ENCODE measurements at places on chromosomes 2 and 18.

DNA sequence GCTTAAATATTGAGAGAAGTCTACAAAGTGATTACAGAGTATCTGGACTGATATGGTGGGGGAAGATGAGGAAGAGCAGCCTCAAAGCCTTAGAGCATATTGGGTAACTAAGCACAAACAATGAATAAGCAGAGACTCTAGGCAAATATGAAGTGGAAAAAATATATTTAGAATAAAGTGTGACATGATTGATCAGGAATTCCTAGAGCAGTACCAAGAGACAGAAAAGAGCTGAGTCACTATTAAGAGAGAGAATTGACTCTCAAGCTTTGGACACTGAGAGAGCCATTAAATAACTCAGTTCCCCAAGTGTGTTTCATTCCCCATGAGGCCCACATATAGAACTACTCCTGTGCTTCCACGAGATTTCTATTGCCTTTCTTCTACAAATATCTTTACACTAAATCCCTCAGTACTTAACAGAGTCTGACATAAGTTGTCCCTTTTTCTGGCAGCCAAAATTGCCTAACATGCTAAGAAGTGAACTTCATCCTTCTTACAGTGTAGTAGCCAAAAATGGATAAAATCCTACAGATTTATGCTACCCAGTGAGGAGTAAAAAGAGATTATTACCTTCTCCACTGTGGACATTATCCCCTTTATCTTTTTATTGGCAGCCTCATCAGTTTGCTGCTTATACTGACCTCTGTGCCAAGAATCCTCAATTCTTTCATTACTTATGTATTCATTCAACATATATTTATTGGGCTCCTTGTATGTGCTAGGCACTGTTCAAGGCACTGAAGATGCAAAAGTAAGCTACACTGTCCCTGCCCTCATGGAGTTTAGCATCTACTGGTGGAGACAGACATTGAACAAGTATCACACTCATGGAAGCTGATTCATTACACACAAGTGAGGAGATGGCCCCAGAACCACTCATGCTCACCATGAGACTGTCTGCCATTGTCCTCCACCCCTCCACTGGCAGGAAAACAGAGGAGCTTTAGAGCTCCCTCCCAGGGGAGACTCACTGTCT, 45.4 kb downstream of the SLC40A1 start:
- DNase-seq, result no peak

- DNase-seq, result no peak
These were observed 242.6 kb downstream of the SLC4A3 start for GRCh38 chr2:219870041-219870440.

DNA sequence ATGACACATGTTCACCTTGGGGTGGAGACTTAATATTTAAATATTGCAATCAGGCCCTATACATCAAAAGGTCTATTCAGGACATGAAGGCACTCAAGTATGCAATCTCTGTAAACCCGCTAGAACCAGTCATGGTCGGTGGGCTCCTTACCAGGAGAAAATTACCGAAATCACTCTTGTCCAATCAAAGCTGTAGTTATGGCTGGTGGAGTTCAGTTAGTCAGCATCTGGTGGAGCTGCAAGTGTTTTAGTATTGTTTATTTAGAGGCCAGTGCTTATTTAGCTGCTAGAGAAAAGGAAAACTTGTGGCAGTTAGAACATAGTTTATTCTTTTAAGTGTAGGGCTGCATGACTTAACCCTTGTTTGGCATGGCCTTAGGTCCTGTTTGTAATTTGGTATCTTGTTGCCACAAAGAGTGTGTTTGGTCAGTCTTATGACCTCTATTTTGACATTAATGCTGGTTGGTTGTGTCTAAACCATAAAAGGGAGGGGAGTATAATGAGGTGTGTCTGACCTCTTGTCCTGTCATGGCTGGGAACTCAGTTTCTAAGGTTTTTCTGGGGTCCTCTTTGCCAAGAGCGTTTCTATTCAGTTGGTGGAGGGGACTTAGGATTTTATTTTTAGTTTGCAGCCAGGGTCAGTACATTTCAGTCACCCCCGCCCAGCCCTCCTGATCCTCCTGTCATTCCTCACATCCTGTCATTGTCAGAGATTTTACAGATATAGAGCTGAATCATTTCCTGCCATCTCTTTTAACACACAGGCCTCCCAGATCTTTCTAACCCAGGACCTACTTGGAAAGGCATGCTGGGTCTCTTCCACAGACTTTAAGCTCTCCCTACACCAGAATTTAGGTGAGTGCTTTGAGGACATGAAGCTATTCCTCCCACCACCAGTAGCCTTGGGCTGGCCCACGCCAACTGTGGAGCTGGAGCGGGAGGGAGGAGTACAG, 108.1 kb downstream of the XRCC5 start:
- peak; percentile 50 for DNase-seq

- no peak for DNase-seq
These were observed 217.4 kb downstream of the CDCA7 start for GRCh38 chr2:173571887-173572680.

- DNase-seq, result no peak
These were observed 14.7 kb upstream of the ARHGAP25 start for GRCh38 chr2:68719912-68720311.

- DNase-seq, result peak; percentile 26
These were observed 27.9 kb downstream of the TMEM17 start for GRCh38 chr2:62478093-62478580.

DNA sequence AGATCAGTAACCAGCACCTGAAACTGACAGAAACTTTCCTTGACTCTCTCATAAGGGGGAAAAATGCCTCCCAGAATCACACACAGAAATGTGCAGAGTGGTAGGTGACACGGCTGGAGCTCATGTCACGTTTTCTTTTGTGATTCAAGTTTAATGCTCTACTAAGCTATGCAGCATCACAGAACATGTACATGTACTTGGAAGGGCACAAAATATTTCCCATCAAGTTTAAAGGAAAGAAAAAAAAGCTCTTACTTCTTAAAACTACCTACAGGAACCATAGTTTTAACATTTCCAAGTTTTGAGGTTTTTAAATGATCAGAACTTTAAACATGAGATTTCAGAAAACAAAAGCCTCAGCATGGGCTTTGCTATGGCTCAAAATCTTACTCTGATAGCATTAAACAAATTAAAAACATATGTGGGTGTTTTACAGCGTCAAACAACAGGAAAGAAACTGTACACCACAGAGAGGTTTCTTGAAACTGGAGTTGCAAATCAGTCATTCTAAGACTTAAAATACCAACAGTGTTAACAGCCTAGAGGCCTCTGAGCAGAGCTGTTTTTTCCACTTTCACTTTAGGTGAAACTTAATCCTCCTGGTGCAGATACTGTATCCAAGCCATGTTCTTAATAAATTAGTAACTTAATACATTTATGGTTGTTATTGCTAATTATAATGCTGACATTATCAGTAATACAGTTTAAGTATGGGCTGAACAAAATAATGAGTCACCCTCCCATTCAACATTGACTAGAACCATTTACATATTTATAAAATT, 30.1 kb downstream of the MBP start:
- no peak for DNase-seq

DNA sequence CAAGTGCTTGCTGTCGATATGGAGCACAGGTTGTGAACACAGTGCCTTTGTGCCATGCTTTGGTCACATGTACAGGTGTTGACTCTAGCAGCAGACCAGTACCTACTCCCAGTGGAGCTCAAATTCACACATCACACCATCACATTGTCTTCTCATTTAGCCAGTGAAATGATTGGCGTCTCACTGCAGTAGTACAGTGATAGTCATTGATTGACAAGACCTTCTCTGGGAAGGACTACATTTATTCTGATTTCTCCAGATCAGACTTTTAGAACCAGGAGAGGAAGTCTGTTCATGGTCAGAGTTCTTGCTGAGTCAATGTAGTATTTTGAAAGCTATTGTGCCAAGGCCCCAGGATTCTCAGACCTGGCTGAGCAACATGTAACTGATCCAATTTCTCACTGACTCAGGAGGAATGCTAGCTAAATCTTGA, 75.2 kb downstream of the FMNL2 start:
- no peak for DNase-seq

- no peak for DNase-seq
These were observed 23.6 kb upstream of the NEB start for GRCh38 chr2:151757861-151758260.

DNA sequence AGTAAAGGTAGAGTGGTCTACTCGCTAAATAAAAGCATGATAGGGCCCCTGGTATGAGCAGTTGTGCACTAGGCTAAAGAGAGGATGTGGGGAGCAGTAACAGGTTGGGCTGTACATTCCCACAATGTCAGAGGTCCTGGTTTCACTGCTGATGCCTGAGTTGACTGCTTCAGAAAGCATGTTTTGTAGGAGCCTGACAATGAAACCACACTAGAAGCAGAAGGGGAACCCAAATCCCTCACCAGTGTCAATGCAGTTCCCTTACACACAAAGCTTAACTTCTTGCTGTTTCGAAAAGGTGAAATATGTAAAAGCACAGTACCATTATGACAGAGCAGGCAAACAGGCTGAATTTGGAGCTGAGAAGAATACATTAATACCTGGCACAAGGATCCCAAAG, 291.7 kb upstream of the KYNU start:
- no peak for DNase-seq

DNA sequence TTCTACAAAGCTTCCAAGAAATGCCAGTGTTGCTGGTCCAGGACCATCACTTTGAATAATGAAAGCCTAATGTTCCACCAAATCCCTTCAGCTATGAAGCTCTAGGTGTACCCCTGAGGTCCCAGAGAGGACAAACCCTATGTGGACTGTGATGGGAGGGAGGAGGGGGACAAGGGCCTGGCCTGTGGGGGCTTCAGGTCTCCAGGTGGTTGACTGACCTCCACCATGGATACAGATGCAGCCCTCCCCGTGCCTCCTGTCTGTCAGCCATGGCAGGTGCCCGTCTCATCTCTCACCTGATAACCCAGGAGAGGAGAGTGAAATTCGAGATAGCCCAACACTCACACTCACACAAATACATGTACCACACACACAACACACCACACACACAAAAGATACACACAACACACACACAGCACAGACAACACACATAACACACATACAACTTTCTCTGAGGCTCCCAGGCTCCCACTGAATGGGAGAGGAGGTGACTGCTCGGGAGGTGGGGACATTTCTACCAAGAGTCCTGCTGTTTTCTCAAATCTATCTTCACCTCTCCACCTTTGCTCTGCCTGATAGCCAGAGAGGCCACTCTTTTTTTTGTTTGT, 12.8 kb upstream of the RHOB start:
- DNase-seq, result no peak
